ENCODE measurements at places on chromosomes 6 and 20.

DNA sequence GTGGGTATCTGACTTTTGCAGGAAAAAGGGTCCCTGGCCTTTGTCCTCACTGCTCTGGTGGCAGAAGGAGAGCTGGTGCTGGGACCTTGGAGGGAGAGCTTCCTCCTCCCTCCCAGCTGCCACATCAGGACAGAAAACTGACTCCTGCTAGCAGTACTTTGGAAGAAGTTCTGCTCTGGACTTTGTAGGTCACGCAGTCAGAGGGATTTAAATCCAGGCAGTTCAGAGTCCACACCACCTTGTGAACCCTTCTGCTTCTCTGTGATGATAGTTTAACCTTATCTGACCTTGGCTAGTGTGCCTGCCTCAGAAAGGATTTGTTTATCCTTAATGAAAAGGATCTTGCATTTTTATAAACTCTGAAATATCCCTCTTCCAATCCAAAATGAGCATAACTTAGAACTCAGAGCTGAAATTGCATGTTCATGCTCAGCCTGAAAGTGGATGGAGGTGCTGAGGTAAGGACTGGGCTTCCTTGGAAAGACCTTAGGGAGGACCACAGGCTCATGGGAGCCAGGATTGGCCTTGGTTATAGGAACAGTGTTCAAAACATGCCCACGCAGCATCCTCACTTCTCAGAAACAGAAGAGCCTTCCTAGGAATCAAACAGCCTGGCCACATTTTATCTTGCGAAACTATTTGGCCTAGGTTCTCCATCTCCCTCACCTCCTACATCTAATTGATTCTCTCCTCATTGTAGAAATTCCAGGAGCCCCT is 123.9 kb upstream of the SASH1 start:
- DNase-seq = no peak

DNA sequence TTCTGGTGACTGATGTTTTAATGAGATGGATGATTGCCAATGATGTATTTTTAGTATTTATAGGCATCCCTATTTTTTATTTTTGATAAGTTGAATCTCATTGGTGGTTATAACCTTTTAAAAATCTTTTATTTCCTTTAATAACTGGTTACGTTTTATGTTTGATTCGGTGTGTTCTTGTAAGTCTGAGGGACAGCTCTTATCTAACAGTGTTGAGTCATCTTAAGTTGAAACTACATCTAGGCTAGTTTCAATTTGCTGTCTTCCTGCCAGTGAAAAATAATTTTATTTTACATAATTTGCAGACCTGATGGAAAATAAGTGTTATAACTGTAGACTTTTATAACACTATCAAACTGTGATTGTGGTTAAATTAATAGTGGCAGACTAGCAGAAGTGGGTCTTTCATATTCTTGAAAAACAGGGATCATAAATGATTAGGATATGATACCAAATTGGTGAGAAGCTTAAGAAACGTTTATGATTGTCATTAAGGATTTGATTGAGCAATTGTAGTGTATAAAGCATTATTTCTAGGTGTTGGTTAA is 4.6 kb downstream of the AFDN start:
- no peak for DNase-seq

DNA sequence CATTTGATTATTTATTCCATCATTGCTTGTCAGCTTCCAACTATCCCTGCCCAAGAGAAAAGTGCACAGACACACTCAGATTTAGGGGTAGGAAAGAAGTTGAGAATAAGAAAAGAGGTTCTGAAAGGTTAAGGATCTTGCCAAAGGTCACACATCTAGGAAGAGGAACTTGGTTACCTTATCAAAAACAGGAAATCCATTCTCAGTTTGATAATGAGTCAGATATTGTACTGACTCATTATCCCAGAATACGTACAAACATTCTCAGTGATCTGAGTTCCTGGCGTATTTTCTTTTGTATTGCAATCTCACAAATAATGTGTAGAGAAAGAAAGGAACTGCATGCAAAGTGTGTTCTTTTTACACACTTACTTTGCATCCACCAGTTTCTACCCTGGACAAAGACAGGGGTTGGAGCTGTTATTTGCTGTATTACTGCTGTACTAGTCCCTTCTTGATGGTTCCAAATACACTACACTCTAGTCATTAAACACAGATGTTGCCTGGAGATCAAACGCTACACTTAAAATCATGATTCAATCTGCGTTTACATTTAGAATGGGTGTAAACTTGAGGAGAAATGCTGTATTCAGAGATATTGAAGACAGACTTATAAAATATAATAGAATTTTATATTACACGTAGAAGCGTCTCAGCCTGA is 545.7 kb downstream of the PRKN start:
- no peak for DNase-seq

DNA sequence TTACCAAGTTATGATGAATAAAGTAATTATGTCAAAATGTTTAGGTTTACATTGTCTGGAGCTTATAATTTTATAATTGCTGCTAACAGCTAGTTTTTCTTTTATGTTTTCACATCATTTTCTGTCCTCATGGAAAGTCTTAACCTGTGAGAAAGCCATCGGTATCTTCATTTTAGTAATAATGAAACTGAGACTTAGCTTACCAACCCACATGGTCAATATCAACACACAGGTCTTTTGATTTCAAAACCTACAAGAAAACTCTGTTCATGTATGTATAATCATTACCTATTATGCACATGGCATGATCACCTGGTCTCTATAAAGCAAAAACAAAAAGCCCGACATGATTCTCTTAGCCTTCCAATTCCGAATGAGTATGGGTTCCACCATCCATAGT is 61.9 kb downstream of the KCNQ5 start:
- no peak for DNase-seq

DNA sequence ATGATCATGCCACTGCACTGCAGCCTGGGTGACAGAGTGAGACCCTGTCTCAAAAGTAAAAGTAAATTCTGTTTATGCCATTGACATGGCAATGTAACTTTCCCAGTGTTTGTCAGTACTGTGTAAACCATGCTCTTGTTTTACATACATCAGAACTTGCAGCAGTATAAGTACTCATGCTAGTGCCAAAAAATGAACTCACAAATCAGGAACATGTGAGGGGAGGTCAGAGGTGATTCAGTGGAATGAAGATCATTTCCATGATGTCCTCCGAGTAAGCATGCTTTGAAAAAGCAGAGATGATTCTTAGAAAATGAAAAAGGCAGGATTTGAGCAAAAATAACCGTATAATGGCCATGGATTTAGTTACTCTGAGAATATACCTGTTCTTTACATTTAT is 81.9 kb downstream of the ANKS1A start:
- DNase-seq = no peak

GRCh38 chr6:168939796-168940195 is 313.9 kb downstream of the THBS2 start:
- no peak for DNase-seq

GRCh38 chr6:38476141-38476540 is 163.6 kb downstream of the BTBD9 start:
- no peak for DNase-seq

- DNase-seq = no peak
These were observed 1364.6 kb upstream of the GJE1 start for GRCh38 chr6:140768133-140768532.

- DNase-seq = no peak
These were observed 74.3 kb upstream of the RCAN2 start for GRCh38 chr6:46565531-46565930.

DNA sequence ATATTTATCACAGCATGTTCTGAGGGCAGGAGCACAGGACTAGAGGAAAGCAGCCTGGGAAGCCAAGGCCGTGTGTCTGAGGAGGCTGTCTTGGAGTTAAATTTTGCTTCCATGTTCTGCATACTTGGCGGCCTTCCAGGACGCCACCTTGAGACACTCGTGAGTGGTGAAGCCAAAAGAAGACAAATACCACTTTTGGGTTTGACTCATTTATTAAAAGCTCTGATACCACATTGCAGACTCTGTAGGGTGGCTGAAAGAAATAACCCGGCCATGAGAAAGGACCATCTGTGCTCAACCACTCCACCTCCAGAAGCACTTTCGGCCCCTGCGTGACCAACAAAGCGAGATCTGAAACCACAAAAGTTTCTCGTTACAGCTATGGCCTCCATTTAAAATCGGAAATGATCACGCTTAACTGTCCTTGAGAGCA is 120.0 kb downstream of the TMEM242 start:
- DNase-seq = no peak
